Hematopoietic multipotent progenitor cell (in vitro differentiated cells): ENCODE measurements at places on chromosomes 11 and 22. TPM values are rescaled to one million over a fixed set of nuclear protein-coding genes. Genes with fewer than 3 reads are reported as not detected.

The IL18 gene
- total RNA-seq, result 26.4 TPM

- no peak for DNase-seq
Measured at GRCh38 chr11:3637201-3637600, 4.6 kb downstream of the ART5 start.

DNA sequence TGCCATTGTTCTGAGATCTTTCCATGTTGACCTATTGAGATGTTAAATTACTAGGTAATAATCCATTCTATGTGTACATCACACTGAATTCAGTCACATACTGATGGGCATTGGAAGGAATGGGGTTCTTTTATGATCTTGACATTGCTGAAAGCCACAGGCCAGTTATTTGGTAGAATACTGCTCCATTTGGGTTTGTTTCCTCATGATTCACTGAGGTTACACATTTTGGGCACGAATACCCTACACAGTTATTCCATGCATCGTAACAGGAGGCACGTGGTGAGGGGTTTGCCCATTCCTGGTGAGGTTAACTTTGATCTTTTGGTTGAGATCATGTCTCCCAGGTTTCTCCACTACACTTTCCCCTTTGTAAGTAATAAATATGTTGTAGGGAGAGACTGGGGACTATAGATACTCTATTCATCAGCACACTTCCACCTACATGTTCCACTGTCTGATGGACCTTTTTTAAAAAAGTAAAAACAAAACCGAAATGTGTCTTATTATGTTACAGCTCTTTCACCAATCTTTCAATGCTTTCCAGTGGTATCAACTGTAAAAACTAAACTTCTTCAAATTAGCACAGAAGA is 12.0 kb upstream of the FOLR1 start:
- DNase-seq, result no peak

DNA sequence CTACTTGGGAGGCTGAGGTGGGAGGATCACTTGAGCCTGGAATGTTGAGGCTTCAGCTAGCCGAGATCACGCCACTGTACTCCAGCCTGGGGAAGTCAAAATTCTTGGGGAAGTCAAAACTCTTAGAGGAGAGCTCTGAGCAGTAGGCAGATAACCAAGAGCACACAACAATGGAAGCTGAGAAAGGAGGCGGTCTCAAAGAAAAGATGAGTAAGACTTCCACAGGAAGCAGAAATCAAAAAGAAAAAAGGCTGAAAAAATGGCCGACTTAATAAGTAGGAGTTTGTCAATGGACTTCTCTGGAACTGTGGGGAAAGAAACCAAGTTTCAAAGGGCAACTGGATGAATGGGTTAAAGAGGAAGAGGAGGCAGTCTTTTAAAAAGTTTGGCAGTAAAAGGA is 32.1 kb downstream of the RAB30 start:
- no peak for DNase-seq

DNA sequence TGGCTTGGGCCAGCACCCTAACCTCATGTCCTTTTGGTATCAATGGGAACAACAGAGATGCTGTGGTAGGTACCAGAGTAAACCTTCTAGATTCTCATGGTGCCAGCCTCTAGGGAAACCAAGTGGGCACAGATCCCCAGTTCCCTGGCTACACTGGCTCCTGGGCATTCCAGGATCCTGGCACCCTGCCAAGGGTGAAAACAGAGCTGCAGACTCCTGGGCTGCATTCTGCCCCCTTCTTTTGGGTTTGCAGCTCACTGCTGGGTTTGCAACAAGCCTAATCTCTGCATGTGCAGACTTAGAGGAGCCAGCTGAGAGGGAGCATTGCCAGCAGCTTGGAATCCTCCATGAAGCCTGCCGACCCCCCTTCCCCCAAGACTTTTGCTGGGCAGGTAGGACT is 30.6 kb downstream of the PRDM11 start:
- no peak for DNase-seq

- DNase-seq, result no peak
Measured at GRCh38 chr11:77515063-77515462, 41.2 kb upstream of the PAK1 start.

The CARD10 gene
- 0.54 TPM for total RNA-seq
